ENCODE measurements at places on chromosomes 12 and 14. TPM values are rescaled to one million over a fixed set of nuclear protein-coding genes. Genes with fewer than 3 reads are reported as not detected.

DNA sequence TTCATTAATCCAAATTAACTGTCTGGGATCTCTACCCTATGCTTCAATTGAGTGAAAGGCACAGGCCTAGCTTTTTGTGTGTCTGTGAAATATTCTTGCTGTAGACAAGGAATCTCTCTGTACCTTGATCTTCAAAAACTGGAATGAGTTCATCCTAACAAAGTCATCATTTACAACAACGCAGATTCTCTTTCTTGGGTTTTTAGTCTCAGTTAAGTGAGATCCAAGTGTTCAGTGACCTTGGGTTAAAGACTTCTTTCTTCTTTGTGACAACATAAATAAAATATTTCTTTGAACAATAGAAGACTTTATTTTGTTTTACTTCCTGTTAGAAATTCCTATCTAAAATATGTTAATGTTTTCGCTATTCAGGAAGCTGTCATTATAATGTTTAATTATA is 192.2 kb upstream of the LMNTD1 start:
- H3K27me3 ChIP-seq: no peaks in the 10 kb centered on the region
- H3K4me1 ChIP-seq: no peaks in the 10 kb centered on the region
- DNase-seq: no peak
- H3K36me3 ChIP-seq: no peaks in the 10 kb centered on the region
- no peak overlapping the region for H3K27ac ChIP-seq

DNA sequence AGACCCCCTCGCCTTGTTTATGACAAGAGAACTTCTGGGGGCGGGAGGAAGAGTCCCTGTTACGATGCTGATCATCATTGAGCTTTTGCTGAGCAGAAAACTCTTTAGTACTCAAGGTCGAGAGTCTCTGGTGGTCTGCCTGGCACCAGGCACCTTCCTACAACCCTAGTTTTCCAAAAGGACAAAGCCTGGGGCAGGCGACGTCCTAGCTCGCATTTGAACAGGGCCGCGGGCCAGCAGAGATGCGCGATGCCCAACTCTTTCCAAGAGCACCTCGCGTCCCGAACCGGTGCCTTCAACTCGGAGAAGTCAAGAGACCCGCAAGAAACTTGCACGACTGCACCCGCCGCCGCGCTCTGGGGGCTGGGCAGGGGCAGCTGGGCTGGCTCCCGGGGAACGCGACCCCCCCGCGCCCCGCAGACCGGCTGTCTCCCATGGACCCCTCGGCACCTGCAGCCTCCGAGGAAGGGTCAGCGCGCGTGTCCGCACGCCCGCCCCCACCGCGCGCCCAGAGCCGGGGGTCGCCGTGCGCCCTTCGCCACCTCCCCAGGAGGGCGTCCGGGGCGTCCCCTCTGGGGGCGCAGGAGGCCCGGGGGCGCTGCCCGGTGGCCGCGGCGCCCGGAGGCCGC is 377 bp upstream of the BCL7A start:
- H3K4me3 ChIP-seq: peak overlapping the region; percentile 69
- peaks cover 5% of the 10 kb centered on the region for H3K27me3 ChIP-seq
- peak overlapping the region; percentile 81 for H3K27ac ChIP-seq
- peak; percentile 31 for DNase-seq
- peaks cover 25% of the 10 kb centered on the region for H3K4me1 ChIP-seq
- H3K36me3 ChIP-seq: no peaks in the 10 kb centered on the region

DNA sequence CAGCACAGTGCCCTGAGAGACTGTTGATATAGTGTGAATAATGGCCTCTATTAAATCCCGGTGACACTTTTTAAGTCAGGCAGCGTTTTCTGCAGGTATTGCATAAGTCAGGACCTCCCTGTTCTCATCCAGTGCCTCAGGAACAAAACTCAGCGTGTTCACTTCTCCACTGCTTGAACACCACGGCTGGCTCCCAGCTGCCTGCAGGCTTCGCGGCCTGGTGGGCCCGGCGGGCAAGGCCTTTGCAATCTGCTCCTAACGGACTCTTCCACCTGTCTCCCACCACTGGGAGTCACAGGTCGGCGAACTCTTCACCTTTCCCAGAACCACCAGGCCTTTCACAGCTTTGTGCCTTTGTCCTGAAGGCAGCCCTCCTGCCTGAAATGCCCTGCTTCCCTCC is 18.7 kb downstream of the RFX4 start:
- H3K4me1 ChIP-seq: no peaks in the 10 kb centered on the region
- H3K36me3 ChIP-seq: no peaks in the 10 kb centered on the region
- no peak for DNase-seq
- peaks cover 10% of the 10 kb centered on the region for H3K27me3 ChIP-seq
- no peak overlapping the region for H3K4me3 ChIP-seq

GRCh38 chr12:81340910-81341309 is 263.0 kb downstream of the ACSS3 start:
- no peaks in the 10 kb centered on the region for H3K36me3 ChIP-seq
- H3K27ac ChIP-seq: no peak overlapping the region
- no peak for DNase-seq
- no peaks in the 10 kb centered on the region for H3K27me3 ChIP-seq
- H3K4me3 ChIP-seq: no peak overlapping the region

DNA sequence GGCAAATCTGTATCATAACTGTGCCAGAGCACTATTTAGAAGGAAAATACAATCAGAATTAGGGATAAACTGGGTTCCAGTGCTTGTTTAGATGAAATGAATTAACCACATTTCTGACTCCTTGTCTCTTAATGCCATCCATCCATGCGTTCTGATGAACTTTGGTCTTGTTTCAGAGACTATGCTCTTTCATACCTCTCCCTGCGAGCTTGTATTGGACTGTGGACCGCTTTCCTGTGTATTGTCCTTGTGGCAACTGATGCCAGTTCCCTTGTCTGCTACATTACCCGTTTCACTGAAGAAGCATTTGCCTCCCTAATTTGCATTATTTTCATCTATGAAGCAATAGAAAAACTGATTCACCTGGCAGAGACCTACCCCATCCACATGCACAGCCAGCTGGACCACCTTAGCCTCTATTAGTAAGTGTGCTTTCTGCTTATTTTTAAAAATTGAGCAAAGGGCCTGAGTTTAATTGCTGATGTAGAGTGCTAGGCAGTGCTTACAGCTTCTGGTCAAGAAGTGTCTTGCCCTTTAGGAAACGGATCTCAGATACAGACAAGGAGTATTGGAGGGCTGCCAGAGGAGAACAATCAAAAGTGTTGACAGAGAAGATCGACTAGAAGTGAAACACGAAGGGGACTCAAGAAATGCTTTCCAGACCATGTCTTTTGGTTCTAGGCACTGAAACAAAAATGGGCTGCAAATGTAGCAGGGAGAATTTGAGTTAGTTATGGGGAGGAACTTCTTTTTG is 46.7 kb downstream of the SLC4A8 start:
- no peaks in the 10 kb centered on the region for H3K27me3 ChIP-seq
- no peak overlapping the region for H3K4me3 ChIP-seq
- no peak overlapping the region for H3K27ac ChIP-seq
- no peaks in the 10 kb centered on the region for H3K4me1 ChIP-seq

The TMCC3 gene
- 62.6 TPM for total RNA-seq

The PROX2 gene
- total RNA-seq: not detected

DNA sequence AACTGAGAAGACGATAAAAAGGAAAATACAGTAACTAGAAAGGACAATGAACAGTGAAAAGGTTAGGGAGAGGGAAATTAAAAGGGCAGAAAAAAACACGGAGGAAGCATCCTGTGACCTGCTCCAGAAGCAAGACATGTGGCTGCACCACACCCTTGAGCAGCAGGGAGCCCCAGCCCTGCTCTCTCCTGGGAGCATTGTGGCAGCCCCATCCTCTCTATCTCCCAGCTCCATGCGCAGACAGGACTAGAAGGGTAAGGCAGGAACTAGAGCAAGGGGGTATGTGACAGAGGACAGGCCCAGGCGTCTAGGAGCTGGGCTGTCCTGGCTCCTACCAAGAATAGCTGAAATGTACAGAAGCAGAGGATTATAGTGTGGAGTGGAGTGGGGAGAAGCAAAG is 38.6 kb upstream of the SMUG1 start:
- DNase-seq: no peak
- no peaks in the 10 kb centered on the region for H3K27me3 ChIP-seq
- no peaks in the 10 kb centered on the region for H3K36me3 ChIP-seq
- H3K4me3 ChIP-seq: no peak overlapping the region

The PLCZ1 gene
- total RNA-seq: not detected

DNA sequence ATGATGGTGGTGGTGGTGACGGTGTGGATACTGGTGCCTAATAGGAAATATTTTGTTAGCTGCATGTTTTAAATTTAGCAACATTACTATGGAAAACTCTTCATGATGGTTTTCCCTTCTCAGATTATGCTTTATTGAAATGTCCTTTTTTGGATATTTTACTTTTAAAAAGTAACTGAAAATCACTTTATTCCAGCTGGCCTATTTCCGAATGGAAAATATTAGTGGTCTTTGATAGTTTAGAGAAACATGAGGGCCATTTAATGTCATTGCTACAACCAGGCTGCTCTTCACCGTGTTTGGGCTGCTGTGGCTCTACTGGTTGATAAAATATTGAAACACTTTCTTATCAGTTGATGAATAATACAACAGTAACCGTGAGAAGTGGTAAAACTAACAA is 64.2 kb downstream of the PELI2 start:
- no peak for DNase-seq
- H3K27ac ChIP-seq: no peak overlapping the region
- no peak overlapping the region for H3K4me3 ChIP-seq
- no peaks in the 10 kb centered on the region for H3K27me3 ChIP-seq
- peaks cover 3% of the 10 kb centered on the region for H3K4me1 ChIP-seq
- no peaks in the 10 kb centered on the region for H3K36me3 ChIP-seq

GRCh38 chr12:22321018-22321605 is 13.4 kb downstream of the ST8SIA1 start:
- H3K4me3 ChIP-seq: no peak overlapping the region
- H3K27ac ChIP-seq: no peak overlapping the region
- no peaks in the 10 kb centered on the region for H3K4me1 ChIP-seq
- DNase-seq: no peak

DNA sequence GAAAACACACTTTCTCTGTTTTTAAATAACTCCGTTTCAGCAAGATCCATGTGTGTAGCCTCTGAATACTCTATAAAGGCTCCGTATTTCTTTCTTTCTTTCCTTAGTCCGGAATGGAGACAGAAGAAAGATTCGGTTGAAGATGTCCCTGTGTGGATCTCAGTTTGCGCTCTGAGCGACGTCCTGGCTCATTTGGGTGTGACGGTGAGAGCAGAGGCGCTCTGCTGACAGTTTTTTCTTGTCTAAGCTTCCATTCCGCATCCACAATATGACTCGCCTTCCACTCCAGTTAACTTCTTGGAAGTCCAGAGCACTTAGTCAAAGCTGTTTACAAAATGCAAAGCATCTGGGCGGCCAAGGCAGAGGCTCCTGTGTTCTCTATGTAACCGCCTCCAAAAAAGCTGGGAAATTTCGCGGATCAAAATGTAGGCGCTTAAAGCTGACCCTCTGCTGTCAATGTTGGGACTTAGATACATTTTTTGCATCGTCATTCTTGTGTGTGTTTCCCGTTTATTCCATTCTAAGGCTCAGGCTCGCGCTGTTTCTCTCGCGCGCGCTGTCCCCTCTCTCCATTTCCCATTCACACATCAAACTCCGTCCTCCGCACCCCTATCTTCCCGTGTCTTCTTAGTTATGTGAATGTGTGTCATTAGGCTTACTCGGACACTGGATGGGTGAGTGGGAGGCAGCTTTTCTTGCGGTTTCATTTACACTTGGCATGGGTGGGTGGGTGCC is 880 bp upstream of the FLRT2 start:
- no peak for DNase-seq
- peaks cover 64% of the 10 kb centered on the region for H3K27me3 ChIP-seq
- H3K36me3 ChIP-seq: no peaks in the 10 kb centered on the region
- peak overlapping the region; percentile 40 for H3K4me3 ChIP-seq

The HOXC9 gene
- not detected for total RNA-seq

The KLRC2 gene
- total RNA-seq: 4.0 TPM

- no peaks in the 10 kb centered on the region for H3K36me3 ChIP-seq
- no peaks in the 10 kb centered on the region for H3K27me3 ChIP-seq
- no peak overlapping the region for H3K4me3 ChIP-seq
- no peak overlapping the region for H3K27ac ChIP-seq
- DNase-seq: no peak
Observed at GRCh38 chr14:52922656-52923055, 28.2 kb downstream of the FERMT2 start.

DNA sequence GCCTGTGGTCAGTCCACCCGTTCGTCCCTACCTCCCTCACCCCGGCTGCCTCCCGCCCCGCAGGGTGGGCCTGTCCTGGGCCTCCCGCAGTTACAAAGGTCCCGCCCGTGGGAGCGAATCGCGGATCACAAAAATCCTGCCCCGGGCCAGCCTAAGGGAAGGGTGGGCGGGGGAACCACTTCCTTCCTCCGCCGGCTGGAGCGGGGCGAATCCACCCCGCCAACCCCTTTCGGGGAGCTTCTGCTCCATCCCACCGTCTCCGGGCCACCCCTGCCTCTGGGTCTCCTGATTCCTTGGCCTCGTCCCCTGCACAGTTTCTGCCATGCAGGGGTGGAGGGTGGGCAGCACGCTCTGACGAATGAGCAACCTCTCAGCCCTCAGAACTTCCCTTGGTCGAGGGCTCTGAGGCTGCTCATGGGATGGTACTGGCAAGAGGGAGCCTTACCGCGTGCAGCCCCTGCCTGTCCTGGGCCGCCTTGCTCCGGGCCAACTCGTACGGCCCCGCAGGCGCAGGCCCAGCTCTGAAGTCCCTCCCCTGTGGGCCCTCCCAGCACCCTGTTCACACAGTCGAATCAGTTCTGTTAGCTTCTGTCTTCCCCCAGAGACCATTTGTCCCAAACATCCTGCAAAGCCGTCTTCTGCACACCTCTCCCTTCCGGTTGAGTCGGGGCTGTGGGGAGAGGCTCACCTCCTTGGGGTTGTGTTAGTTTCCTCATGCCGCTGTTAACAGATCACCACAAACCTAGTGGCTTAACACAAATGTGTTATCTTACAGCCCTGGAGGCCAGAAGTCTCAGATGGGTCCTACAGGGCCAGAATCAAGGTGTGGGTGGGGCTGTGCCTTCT is 589 bp upstream of the HVCN1 start:
- DNase-seq: peak; percentile 60
- peak overlapping the region; percentile 84 for H3K4me3 ChIP-seq
- H3K27ac ChIP-seq: peak overlapping the region; percentile 68
- peaks cover 13% of the 10 kb centered on the region for H3K27me3 ChIP-seq
- H3K4me1 ChIP-seq: peaks cover 5% of the 10 kb centered on the region
- H3K36me3 ChIP-seq: no peaks in the 10 kb centered on the region

GRCh38 chr12:9648701-9649531 is 20.6 kb upstream of the CLEC2D start:
- no peaks in the 10 kb centered on the region for H3K4me1 ChIP-seq
- H3K27ac ChIP-seq: peak overlapping the region; percentile 89
- no peak for DNase-seq
- peak overlapping the region; percentile 76 for H3K4me3 ChIP-seq
- H3K27me3 ChIP-seq: no peaks in the 10 kb centered on the region

GRCh38 chr12:60225216-60226000 is 629.6 kb downstream of the SLC16A7 start:
- no peak overlapping the region for H3K27ac ChIP-seq
- H3K4me1 ChIP-seq: no peaks in the 10 kb centered on the region
- DNase-seq: no peak
- H3K4me3 ChIP-seq: no peak overlapping the region
- H3K36me3 ChIP-seq: no peaks in the 10 kb centered on the region

Measured in transverse colon (tissue), 4 donors.